ENCODE measurements at places on chromosomes 16 and 17. TPM values are rescaled to one million over a fixed set of nuclear protein-coding genes. Genes with fewer than 3 reads are reported as not detected.

The EME1 gene
- 1.8 TPM for total RNA-seq

The FOXL1 gene
- 0.83 TPM for total RNA-seq

DNA sequence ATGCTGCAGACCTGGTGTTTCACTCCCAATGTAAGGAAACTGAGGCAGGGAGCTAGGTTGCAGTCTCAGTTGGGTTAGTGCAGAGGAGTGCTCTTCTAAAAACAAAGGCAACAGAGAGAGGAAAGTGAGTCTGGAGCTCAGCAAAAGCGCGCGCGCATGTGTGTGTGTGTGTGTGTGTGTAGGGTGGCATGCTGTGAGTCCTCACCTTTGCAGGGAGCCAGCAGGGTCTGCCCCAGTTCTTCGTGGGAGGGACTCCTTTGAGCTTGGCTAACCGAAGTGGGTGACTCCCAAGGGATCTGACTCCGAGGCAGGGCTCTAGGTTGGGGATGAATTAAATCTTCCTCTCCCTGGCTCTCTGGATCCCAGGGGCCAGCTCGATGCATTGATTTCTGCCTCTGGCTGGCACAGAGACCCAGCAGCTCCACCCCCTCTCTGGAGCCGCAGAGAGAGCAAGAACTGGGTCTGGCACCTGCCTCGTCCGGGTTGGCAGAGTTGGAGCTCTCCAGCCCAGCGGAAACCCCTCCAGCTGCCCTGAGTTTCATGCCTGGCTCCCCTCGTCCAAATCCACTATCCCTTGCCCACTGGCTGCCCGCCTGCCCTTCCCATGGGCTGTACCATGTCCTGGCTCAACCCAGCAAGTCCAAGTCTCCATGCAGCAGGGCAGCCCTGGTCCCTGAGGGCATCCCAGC lies 1.3 kb upstream of the BTBD17 start:
- DNase-seq, result no peak

DNA sequence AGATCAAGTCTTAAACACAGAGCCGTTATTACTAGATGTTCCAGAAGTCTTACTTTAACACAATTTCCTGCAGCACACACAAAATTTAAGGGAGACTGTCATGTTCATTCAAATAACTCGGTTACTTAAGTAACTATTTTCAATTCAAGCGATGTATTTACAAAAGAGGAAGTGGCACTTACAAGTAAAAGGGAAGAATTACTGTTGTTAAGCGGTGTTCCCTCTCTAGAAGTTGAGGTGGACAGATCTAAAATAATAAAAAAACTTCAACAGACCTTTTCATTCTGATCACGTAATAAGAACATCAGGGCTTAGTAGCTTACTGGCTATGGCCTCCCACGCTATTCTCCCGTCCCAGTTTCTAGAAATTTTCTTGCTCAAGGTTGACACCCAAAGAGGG lies 26.2 kb upstream of the TXNDC11 start:
- no peak for DNase-seq

DNA sequence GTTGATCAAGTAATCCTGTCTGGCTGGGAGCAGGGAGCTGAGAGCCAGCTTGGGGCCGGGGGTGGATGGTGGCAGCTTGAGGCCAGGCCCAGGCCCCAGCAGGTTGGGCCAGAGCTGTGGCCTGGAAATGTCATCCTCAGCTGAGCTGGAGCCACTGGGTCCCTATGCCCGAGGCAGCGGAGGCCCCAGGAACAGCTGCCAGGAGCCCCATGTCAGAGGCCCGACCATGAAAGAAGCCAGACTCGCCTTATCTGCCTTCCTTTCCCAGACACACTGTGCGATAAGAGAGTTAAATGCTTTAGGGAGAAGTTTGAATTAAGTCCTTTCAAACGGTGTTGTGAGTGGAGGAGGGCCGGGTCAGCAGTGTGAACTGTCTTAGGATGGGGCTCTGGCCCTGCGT lies 3.5 kb downstream of the SMTNL2 start:
- DNase-seq, result no peak

- DNase-seq, result no peak
These were observed 66.8 kb downstream of the XYLT1 start for GRCh38 chr16:17403859-17404545.

The CEP112 gene
- 30.1 TPM for total RNA-seq

DNA sequence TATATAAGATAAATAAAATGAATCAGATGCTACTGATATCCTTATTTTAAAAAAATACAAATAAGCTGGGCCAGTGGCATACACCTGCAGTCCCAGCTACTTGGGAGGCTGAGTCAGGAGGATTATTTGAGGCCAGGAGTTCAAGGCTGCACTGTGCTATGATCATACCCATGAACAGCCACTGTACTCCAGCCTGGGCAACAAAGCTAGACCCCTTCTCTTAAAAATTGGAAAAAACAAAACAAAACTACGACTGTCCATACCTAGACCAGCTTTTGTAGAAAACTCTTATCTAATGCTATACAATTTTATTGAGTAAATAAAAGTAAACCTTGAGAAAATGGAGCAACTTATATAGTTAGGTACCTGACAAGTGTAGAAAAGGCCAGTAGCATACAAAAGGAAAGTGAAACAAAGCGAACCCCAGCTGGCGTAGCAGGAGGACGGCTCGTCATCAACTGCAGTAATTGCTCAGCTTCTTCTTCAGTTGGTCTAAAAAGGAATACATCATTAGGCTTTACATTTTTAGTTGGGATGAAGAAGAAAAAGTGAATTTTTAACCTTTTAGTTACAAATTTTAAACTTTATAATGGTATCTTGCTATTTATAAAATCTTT lies 23.6 kb downstream of the INTS2 start:
- no peak for DNase-seq

The NOD2 gene
- total RNA-seq, result 13.2 TPM

The LIG3 gene
- total RNA-seq, result 26.6 TPM

DNA sequence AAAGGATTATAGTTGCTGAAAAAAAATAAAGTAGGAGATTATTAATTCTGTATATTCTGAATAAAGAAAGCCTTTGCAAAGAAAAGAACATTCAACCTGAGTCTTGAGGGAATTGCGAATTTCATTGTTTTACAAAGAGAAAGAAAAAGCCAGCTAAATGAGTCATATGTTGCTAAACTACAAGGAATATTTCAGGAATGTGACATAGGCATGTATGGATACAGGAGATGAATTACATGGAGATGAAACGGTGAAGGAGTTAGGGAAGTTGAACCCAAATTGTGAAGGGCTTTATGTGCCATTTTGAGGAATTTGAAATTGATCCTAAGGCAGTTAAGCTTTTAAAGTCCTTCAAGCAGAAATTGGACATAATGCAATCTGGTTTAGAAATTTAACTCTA lies 177.3 kb upstream of the RBL2 start:
- no peak for DNase-seq

DNA sequence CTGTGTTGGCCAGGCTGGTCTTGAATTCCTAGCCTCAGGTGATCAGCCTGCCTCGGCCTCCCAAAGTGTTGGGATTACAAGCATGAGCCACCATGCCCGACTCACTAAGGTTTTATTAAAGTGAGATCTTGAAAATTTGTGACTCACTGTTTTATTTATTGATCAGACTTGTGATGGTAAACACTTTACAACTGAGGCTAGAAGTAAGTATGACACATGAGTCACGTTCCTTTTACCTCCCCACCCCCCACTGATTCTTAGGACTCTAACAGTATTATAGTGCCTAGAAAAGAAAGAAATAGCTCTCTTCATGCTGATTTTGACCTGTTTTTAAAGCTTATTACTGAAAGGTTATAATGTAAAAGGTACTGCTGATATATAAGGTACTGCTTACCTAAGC lies 160.6 kb downstream of the TANC2 start:
- no peak for DNase-seq

DNA sequence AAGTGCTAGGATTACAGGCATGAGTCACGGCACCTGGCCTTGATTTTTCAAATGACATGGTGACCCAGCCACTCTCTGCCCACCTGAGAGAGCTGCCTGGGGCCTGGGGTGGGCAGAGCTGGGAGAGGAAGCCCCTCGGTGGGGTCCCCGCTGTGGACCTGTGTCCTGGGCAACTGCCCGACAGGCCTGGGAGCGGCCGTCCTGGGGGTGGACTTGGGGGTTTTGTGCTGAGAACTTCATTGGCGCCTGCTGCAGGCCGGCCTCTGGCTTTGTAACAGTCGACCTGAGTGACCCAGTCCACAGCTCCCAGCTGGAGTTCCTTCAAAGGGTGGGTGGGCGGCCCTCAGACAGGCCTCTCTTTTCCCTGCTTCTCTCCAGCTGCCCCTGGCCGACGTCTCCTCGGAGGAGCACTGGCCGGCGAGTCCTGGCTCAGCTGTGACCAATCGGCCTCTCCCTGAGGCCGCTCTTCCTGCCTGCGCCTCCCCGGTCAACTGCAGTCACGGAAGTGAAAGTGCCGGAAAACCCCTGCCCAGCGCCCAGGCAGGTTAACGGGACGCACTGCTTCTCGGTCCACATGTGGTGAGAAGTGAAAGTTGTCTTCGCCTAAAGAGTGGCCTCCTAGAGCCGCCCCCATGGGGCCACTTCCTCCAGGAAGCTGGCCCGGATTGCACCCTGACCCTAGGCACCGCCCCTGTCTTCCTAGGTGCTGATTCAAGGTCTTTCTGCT lies 5.5 kb downstream of the CBFA2T3 start:
- peak; percentile 74 for DNase-seq

The TBX2 gene
- total RNA-seq, result 83.3 TPM

- no peak for DNase-seq
These were observed 46.9 kb upstream of the TMEM132E start for GRCh38 chr17:34532281-34533065.

The RND2 gene
- total RNA-seq, result 0.53 TPM

DNA sequence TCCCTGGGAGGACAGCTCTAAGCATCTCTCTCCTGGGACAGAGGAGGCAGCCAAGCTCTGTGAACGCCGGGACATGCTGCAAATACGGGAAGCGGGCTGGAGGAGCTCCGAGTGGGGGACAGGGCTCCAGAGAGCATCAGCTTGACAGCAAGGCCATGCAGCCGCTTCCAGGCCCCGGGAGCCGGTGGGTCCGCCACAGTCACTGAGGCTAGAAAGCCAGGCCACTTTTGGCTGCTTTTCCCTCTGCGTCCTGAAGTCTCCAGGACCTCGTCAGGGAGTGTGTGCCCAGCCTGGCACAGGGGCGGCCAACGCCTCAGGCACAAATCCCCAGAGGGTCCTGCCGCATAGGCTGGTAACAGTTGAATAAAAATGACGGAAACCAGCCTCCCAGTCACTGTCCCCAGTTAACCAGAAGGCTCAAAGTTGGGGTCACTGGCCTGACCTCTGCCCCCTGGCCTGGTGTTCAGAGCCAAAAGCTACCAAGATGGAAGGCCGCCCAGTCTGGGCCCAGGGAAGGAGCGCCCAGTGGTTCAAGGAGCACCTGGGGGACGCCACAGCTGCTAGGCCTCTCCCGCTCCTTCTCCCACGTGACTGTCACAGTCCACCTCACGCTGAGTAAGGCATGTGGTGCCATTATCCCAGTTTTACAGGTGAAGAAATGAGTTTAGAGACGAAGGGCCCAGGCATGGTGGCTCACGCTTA lies 3.2 kb upstream of the TRIM65 start:
- DNase-seq, result no peak

- DNase-seq, result no peak
These were observed 777 bp upstream of the MOSMO start for GRCh38 chr16:22007159-22007508.

DNA sequence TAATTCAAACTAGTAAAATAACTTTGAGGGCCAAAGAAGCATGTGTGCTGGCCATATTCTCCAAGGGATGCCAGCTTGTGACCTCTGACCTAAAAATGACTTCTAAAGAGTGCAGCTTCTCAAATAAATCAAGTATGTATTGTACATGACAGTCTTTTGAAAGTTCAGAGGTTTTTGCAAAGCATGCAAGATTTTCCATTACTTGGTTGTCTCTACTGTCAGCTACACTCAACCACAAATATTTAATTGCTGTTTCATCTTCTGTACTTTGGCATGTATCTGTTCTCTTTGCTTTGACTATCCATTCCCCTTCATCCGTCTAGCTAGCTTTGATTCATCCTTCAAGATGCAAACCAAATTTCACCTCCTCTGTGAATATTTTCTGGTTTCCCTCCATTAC lies 121.9 kb upstream of the HS3ST2 start:
- no peak for DNase-seq

DNA sequence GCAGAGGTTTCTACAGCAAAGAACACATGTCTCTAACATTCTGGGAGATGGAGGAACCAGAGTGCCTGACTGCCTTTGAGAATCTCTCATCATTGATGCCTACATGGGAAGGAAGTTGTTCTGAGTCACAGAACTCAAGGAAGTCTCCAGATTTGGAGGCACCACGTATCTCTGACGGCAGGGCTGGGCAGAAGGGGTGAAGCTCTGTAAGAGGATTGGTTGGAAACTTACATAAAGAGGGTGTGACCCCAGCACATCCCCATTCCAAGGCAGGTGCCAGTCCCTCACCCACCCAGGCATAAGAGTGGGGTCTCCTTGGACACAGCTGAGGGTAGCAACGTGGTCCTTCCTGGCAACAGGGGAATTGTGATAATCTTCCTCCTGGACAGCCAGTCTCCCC lies 17.4 kb downstream of the TNFRSF13B start:
- DNase-seq, result no peak

- peak; percentile 31 for DNase-seq
These were observed 68.4 kb upstream of the TNRC6C start for GRCh38 chr17:77889866-77890760.

The PAQR4 gene
- total RNA-seq, result 10.8 TPM

All from lower lobe of right lung (tissue), 2 donors.